ENCODE measurements at places on chromosomes 2 and 18. TPM values are rescaled to one million over a fixed set of nuclear protein-coding genes. Genes with fewer than 3 reads are reported as not detected.

- DNase-seq, result no peak
Measured at GRCh38 chr2:128420131-128420530, 101.5 kb upstream of the HS6ST1 start.

The POMC gene
- 0.33 TPM for total RNA-seq

DNA sequence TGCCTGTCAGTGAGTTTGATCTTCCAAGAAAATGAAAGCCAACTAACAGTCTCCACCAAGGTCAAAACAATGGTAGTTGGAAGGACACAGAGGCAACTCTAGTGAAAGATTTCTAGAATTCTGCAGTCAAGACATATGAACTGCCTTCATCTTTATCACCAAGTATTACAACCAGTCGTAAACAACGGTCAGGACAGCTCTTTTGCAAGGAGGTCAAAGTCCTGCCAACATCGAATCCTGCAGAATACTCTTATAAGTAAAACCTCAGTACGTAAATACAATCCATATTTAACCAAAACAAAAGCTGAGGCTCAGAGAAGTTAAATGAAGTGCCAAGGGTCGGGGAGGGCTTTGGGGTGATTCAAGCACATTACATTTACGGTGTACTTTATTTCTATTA, 3.1 kb downstream of the FEZ2 start:
- DNase-seq, result no peak

The MFSD2B gene
- not detected for total RNA-seq
